Activated CD4-positive, alpha-beta T cell treated with anti-CD3 and anti-CD28 coated beads for 36 hours (primary cell): ENCODE measurements at places on chromosomes 7 and 10. TPM values are rescaled to one million over a fixed set of nuclear protein-coding genes. Genes with fewer than 3 reads are reported as not detected.

DNA sequence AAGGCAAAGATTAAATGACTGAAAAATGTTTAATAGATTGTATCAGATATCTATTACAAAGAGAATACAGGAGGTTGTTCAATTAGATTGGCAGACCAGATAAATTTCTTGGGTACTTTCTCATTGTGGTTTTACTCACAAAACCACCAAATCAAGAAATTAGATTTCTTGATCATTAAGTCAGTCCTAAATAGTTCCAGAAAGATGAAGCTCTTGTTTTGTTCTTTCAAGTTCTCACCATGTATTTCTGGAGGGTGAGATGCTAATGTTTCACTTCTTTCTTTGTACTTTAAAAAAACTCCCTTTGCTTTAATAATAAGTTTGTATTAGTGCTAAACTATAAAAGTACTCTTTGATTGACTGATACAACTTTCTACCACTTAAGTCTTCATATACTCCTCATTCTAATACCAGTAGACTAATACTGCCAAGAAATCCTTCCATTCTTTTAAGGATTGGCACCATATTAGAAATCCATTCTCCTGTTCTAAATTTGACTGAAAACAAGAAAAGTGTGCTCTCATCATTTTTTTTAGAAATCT lies 69.4 kb downstream of the RNF133 start:
- DNase-seq, result no peak

GRCh38 chr10:35639728-35640401 lies 2.2 kb downstream of the FZD8 start:
- DNase-seq, result peak; percentile 33

GRCh38 chr10:132589681-132590080 lies 52.1 kb downstream of the INPP5A start:
- no peak for DNase-seq

- DNase-seq, result peak; percentile 76
Measured at GRCh38 chr7:954330-955238, at the start of gene ADAP1. TSS of gene ADAP1 (minus strand) at chr7:954680. CDS start at chr7:954477, 203 bp downstream.

- no peak for DNase-seq
Measured at GRCh38 chr10:72011976-72012512, 47.8 kb downstream of the CHST3 start.

GRCh38 chr7:100515072-100515532 lies 23.9 kb upstream of the AGFG2 start:
- no peak for DNase-seq

SCART1 gene
- total RNA-seq, result 1.4 TPM

DNA sequence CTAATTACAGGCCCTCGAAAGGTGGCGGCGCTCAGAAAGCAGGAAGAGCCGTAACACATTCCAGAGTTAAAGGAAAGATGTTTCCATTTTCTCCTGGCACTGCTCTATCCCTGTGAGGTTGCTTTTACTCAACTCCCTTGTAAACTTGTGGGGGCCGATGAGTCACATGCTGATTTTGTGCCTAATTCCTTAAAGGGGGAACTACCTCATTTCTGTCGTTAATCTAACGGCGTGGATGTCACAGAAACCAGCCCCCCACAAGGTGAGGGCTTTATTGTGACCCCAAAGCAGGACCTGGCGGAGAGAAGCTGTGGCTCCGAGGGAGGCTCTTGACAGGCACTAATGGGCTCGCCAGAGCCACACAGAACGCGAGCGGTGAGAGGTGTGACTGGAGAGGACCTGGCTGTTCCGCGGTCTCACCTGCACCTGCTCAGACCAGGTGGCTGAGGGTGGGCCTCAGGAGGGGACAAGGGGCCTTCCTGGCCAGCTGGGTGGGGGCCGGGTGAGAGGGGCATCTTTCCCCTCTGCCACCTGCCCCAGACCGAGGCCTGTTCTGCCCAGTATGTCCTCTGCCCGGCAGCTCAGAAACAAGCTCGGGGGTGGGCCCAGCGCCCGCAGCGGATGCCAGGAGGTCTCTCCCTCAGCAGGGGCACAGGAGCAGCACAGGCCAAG lies 50.9 kb downstream of the CALML3 start:
- DNase-seq, result no peak

GRCh38 chr7:3301831-3302618 lies 973 bp downstream of the SDK1 start:
- DNase-seq, result peak; percentile 25

DNA sequence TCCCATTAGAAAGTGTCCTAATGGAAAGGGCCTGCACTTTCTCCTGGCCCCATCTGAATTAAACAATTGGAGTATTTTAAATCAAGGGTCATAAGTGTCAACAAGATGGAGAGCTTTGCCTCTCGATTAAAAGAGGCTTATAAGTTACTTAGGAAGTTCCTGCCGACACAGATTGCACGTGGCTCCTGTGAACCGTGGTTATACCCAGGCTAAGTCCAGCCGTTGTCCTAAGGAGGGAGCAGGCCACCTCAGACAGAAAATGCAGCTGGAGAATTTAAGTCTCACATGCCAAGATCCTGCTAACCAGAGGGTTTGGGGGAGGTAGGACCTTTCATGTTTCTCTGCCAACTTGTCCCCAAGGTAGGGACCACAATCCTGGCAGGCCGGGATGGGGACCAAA lies 626.5 kb upstream of the GALNT17 start:
- no peak for DNase-seq

FAM170B gene
- total RNA-seq, result not detected

DNA sequence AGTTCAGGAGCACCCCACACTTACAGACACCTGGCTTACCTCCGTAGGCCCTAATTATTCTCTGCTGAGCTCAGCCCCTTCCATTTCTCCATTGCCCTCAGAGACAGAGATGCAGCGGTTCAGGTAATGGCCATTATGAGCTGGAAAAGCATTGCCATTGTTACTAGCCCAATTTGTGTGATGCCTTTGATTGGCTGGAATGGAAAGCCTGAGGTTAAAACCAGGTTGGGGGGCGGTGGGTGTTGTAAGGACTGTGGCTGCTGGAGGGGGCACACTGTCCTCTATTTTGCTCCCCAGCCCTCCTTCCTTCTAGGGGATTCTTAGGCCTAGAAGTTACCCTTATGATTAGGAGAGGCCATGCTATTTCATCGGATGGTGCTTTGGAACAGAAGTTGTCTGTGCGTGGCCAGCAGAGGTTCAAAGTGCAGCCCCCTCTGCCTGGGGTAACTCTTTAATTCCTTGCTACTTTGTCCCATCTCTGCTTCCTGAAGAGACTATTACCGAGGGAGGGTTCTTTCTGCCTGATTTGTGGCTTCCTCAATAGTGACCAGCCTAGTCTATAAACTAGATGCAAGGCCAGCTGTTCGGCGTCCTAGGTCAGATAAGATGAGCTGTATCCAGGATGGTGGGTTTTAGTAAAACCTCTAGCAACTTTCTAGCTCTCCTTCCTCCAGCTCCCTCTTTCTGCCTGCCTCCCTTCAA lies 14.2 kb upstream of the ACSL5 start:
- DNase-seq, result no peak

LIPM gene
- not detected for total RNA-seq

PLPP4 gene
- total RNA-seq, result not detected

- DNase-seq, result no peak
Measured at GRCh38 chr10:7788639-7789286, 786 bp downstream of the ATP5F1C start.
